ENCODE measurements at places on chromosomes 7 and 10. TPM values are rescaled to one million over a fixed set of nuclear protein-coding genes. Genes with fewer than 3 reads are reported as not detected.

- peak; percentile 16 for DNase-seq
Measured at GRCh38 chr7:28626624-28627262, 214.4 kb downstream of the CREB5 start.

GRCh38 chr10:86354761-86355540 is 11.6 kb downstream of the GRID1 start:
- no peak for DNase-seq

- DNase-seq: no peak
Measured at GRCh38 chr7:88328787-88329186, 22.1 kb upstream of the STEAP4 start.

FOXP2 gene
- total RNA-seq: 4.3 TPM

- DNase-seq: no peak
Measured at GRCh38 chr7:155234158-155234492, 63.6 kb upstream of the INSIG1 start.

FBH1 gene
- total RNA-seq: 87.4 TPM

OR9A2 gene
- not detected for total RNA-seq

DNA sequence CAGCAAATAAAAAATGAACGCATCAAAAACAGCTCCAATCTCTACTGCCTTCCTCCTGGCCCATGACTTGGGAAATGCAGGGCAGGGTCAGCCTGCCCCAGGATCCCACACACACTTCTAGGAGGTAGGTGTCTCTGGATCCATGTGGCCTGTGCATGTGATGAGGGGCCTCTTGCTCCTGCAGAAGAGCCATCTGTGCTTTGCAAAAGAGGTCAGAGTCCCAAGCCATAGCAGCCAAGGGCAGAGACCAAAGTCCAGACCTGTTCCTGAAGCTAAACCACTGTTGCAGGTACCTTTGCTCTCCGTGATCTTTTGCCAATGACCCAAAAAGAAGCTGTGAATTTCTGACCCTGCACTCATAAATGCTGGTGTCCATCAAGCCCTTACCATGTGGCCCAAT is 57.1 kb downstream of the KCNMA1 start:
- DNase-seq: no peak

GRCh38 chr10:114151486-114151885 is 22.5 kb downstream of the CCDC186 start:
- no peak for DNase-seq

MNX1 gene
- total RNA-seq: 86.5 TPM

DNA sequence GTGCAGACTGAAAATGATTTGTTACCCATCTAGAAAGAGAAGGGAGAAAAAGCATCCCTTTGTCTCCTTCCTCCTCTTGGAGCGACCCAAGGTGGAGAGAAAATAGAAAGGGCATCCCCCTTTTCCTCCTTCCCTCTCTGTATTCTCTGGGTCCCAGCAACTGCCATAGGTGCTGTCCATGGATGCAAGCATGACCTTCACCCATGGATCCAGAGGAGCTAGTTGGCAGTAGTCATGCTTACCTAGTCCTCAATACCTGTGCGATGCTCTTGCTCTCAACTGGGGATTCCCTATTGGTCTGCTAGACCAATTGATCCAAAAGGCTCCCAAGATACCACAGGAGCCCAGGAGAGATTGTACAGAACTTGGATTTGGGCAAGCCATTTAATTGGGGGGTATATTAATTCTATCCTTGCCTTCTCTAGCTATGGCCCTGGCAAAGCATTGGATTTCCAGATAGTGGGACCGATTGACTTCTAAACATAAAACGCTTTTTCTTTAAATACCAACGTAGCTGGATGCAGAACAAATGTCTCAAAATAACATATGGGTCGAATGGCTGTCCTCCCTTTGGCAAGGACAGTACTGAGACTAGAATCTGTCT is 547.8 kb upstream of the IGFBP3 start:
- no peak for DNase-seq

DNA sequence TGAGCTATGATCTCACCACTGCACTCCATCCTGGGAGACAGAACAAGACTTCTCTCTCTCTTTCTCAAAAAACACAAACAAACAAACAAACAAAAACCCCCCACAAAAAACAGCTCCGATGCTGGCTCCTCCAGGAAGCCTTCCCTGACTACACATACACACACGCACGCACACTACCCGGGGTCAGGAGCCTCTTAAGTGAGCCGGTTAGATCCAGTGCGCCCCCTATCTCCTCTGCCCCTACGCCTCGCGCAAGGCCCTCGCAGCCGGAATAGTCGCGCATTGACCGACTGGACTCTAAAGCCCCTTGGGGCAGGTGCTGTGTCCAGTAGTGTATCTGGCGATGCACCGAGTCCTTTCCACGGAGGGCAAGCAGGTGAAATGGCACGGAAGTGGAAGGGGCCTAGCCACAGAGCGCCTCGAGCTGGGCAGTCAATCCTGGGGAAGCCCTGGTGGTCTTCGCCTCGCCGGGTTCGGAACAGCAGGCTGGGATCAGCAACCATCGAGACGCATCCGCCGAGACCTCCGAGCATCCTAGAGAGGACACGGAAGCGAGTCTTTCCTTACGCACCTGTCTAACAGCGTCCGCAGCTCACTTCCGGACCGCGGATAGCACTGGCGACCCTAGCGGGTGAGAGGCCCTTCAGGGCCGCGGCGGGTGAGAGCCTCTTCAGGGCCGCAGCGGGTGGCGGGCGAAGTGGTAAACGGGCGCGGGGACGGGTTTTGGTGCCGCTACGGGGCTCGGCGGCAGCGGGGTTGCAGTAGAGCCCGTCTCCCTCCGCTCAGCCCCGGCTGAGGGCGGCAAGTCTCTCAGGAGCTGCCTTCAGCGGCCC is at the start of gene ZSCAN25:
Gene ZSCAN25 (plus strand): TSS at position 588 of the 833 bp plus-strand sequence. CDS start 2,661 bp downstream, outside the sequence.
- peak; percentile 82 for DNase-seq

- DNase-seq: no peak
Measured at GRCh38 chr7:89002981-89003956, 207.7 kb upstream of the TEX47 start.

EBLN1 gene
- total RNA-seq: not detected

DNA sequence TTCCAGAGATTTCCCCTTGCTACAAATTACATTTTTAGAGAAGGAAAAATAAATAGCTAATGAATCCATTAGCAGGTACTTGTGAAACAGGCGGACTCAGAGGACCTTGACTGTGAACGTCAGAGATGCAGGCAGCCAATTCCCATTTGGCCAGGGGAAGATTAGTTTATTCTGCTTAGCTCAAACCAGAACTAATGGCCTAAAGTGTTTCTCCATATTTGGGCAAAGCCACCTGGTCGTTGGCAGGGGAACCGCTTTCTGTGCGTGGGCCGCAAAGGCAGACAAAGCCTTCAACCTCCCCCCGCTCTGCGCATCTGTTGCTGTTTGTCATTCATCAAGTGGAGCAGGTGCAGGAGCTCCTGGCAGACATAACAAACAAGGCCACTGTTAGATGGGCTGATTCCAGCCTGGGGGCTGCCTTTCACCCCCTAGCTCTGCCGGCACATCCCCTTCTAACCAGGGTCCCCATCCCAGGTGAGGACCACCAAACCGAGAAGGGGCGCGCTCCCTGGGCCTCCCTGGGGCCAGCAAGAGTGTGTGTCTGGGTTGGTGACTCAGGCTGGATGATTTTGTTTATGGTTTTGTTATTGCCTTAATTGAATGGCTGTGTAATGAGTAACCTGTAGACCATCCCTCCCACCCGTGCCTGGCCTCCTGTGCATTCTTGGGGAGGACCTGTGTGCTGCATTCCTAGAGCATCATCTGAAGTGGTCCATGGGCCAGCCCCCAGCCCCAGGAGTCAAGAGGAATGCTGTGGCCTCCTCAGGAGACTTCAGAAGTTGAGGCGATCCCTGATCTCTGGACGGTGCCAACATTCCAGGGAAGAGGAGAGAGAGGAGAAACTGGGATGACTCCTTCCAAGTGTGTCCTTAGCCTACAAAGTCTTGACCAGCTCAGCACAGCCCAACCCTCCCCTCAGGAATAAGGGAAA is 14.5 kb upstream of the CPA1 start:
- DNase-seq: peak; percentile 35

- no peak for DNase-seq
Measured at GRCh38 chr10:77325233-77325537, 312.4 kb downstream of the KCNMA1 start.

GRCh38 chr7:5477723-5478531 is 54.3 kb upstream of the TNRC18 start:
- no peak for DNase-seq

- no peak for DNase-seq
Measured at GRCh38 chr10:113322843-113323242, 230.0 kb upstream of the HABP2 start.

GRCh38 chr10:129793996-129794395 is 170.1 kb downstream of the EBF3 start:
- no peak for DNase-seq

CTAGE6 gene
- total RNA-seq: not detected

- DNase-seq: no peak
Measured at GRCh38 chr10:131425752-131426533, 114.4 kb upstream of the TCERG1L start.

- no peak for DNase-seq
Measured at GRCh38 chr10:101131962-101132635, 999 bp downstream of the TLX1 start.

GRCh38 chr10:76997631-76998030 is 640.0 kb downstream of the KCNMA1 start:
- DNase-seq: no peak

SRRM3 gene
- 2.5 TPM for total RNA-seq

LIPK gene
- not detected for total RNA-seq

ZNF485 gene
- 6.3 TPM for total RNA-seq

DEPP1 gene
- 16.6 TPM for total RNA-seq

GRCh38 chr7:148883266-148884048 is 634 bp downstream of the EZH2 start:
- peak; percentile 32 for DNase-seq

DNA sequence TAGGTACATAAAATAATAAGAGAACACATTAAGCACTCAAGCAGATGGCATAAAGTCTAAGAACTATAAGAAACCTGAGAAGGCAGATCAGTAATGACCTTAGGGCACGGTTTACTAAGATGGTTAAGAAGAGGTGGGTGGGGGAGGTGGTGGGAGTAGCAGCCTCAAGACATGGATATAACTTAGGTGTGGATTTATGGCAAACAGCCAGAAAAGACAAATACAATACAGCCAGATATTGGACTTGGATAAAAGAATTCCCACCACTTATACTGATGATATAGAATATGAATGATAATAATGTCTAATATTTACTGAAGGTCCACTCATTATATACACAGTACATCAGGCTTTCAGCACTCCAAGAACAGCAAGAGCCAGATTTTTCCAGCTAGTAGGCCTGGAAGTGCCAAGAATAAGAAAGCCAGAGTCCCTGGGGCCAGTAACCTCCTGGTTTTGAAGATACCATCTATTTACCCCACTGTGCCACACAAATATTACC is 11.9 kb downstream of the DPY19L1 start:
- DNase-seq: no peak

DNA sequence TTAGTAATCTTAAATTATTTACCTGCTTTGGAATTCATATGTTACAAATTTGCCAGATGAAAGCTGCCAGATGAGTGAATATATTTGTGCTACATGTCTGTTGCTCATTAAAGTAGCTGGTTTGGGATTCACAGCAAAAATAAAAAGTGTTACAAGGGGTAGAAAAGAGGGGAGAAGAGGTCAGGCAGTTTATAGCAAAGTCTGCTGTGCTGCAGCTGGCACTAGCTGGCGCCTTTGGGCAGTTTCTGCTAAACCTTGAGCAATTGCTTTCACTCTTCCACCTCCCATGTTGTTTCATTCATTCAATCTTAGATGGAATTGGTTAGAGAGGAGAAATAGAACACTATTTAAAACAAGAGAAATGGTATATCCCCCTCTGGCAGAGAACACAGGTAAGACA is 404.1 kb upstream of the LRGUK start:
- no peak for DNase-seq

DNA sequence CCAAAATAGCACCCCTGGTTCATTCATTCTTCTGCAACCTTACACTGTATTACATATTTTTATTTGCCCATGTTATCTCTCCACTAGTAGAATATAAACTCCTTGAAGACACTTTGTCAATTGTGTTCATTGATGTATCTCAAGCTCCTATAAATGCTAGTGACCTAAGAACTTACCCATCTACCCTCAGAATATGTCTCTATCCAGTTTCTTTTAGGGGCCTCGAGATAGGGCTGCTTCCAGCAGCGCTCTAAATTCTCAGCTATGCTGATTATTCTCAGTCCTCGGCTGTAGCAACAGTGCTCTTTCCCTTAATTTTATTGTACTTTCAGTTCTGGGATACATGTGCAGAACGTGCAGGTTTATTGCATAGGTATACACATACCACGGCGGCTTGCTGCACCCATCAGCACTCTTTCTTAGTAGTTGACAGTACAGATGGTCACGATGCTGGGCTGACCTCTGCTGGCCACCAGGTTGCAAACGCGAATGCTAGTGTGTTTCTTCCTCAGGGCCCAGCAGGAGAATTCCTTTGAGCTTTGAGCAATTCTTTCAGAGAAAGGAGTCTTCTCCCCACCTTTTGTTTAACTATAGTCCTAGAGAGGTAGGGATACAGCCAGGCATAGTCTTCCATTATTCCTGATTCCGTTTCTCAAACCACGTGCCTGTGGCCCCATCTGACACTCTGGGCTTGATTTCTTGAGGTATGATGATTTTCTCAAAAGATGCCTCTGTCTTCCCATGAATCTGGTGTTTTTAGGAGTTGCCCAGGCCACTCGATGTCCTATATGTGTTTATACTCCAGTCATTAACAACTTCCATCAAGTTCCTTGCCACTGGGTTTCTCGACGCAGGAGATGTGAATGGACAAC is 49.1 kb upstream of the CDC14C start:
- DNase-seq: peak; percentile 22

GRCh38 chr10:65620404-65621048 is 1305.3 kb upstream of the LRRTM3 start:
- no peak for DNase-seq

CLRN3 gene
- total RNA-seq: 2.7 TPM

CYP26A1 gene
- total RNA-seq: 3.4 TPM

ANLN gene
- 40.6 TPM for total RNA-seq

DNA sequence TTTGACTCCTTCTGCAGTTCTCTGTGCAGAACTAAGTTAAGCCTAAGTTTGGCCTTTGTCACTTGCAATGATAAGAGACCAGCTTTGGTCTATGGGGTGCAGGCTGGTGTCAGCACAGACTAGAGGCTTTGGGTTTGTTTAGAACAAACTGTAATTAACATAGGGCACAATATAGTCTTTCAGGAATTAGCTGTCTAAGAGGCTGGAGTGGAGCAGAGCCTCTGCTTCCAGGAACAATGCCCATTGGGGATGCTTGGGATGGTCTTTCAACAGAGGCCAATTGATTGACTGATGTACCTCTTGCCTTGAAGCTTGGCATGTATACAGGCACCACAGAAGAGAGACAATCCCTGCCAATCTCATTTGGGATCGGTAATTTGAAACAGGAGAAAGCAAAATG is 4.7 kb downstream of the SUFU start:
- no peak for DNase-seq

- no peak for DNase-seq
Measured at GRCh38 chr7:96028729-96029128, 256.4 kb downstream of the DYNC1I1 start.

- peak; percentile 58 for DNase-seq
Measured at GRCh38 chr10:29998142-29998808, 61.1 kb downstream of the JCAD start.

DNA sequence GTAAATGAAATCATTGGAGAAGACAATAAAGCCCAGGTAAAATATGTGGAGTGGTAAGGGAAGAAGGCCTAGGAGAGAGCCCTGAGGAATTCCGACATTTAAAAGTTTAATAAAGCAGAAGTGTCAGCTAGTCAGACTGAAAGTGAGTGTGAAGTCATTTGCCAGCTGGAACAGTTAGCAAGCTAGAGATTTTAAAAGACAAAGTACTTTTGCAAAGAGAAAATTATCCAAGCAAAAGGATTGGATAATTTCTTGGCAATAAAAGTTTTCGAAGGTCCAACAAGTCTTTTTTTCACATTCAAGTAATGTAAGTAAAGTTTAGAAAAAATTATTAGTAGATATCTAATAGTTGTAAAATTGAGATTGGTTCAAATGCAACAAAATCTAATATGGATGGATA is 27.1 kb upstream of the SEMA3C start:
- DNase-seq: no peak

SCIN gene
- 0.47 TPM for total RNA-seq

Data from progenitor cell of endocrine pancreas (in vitro differentiated cells).